ENCODE measurements at places on chromosomes 4 and X.
A peak's percentile ranks its signal among the peaks of the same experiment; 100 is the strongest.

GRCh38 chrX:9316096-9316495 is 148.8 kb upstream of the TBL1X start:
- no peak for DNase-seq

DNA sequence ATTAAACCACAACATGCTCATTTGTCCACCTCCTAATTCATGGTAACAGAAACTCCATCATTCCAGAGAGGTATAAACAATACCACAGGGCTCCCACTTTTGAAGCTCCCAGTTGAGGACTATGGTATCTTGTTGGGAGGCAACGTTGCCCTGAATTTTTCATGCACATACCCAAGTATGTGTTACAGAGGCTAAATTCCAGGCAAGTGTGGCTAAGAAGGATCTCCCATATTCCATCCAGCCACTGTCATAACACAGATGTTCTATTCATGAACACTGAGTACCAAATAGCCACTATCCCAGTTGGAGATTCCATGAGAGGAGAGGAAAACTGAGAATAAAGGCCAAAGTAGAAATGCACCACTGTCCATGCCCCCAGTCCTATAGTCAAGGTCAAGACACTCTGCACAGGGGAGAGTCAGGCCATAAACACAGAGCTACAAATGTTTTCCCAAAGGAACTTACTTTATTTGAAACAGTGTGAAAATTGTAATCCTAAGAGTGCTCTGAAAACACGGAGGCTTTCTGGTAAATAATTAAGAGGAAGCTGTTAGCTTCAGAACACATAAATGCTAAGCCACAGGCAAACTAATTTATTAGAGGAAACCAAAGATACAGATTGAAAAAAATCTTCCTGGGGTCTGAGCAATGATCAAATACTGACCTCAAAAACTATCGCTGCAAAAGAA is 42.4 kb upstream of the TMPRSS11B start:
- no peak for DNase-seq

DNA sequence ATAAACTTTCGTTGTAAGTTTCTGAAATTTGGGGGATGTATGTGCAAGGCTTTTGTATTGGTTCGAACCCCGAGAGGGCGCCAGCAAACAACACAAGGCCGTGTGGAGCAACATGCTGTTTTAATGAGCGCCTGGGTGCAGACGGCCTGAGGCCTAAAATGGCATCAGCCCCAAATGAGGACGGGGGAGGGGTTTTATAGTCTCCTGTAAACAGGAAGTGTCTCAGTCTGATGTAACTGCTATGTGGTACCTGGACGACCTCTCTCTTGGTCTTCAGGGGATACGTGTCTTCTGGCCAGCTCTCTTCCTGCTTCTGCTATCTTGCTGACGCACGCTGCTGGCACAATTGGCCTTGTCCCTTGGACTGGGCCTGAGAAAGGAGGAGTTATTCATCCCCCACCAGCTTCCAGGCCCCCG is 1348.0 kb downstream of the ADGRL3 start:
- DNase-seq = no peak

DNA sequence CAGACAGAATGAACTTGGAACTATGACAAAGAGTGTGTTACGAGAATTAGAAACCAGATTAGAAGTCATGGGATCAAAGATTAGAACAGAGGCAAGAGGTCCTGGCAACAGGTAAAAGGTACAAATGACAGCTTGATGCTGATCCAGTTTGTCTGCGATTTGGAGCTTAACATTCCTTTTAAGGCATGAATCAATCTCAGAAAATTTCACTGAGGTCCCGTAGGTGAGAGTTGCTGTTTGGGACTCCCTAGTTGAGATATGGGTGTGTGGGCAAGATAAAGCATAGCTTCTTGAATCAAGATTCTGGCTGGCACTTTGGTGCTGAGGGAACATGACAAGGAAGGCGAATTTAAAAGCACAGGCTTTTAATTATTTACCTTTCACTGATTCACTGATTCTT is 62.6 kb upstream of the ACSL4 start:
- no peak for DNase-seq

- peak; percentile 65 for DNase-seq
Observed at GRCh38 chrX:140762061-140762460, 52.5 kb downstream of the LINC00632 start.

- no peak for DNase-seq
Observed at GRCh38 chrX:46374371-46374770, 170.8 kb downstream of the ZNF674 start.

- no peak for DNase-seq
Observed at GRCh38 chr4:54942721-54943120, 182.7 kb downstream of the KDR start.

DNA sequence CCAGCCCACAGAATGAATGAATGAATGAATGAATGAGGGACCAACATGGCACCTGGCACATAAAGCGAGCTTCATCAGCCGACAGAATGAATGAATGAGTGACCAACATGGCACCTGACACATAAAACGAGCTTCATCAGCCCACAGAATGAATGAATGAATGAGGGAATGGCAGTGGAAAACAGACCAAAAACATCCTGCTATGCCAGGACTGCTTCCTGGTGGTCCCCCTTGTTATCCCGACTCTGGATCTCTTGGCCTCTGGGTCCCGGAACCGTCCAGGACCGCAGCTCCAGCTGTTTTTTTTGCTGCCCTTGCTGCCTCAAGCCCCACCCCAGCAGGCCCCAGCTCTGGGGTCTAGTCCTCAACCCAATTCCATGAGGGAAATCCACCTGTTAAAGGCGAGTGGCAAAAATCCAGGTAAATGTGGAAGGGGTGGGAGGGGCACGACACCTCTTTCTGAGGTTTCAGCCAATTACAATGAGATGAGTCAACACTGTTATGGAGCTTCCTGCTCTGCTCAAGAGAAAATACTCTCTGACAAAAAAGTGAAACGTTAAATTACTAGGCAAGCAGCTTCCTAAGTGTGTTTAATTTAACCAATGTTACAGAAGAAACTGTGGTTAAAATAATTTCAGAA is 72.0 kb upstream of the MTNR1A start:
- no peak for DNase-seq

GRCh38 chr4:25908491-25908901 is 5.5 kb upstream of the SMIM20 start:
- DNase-seq = peak; percentile 12

DNA sequence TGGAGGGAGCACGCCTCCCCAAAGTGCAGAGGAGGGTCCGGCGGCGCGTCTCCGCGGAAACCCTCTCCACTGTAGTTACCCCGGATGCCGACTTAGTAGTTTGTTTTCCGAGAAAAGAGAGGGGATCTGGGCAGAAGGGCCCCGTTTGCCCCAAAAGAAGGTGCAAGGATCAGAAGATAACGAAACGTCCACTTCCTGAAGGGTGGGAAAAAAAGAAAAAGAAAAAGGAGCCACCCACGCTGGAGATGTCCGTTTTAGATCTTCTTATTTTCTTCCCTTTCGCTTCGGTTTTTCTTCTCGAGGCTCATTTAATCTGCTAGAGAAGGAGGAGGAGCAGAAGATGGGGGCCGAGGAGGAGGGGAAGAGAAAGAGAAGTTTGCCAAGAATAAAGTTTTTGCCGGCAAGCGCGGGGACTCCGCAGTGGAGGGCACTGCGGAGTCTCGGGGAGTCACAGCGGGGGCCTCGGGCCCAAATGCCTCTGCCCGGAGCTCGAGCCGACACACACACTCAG is 517 bp downstream of the LEF1 start:
- peak; percentile 51 for DNase-seq

GRCh38 chr4:178339769-178340168 is 897.5 kb upstream of the AGA start:
- no peak for DNase-seq

- no peak for DNase-seq
Observed at GRCh38 chrX:66544181-66544580, 94.7 kb downstream of the EDA2R start.

DNA sequence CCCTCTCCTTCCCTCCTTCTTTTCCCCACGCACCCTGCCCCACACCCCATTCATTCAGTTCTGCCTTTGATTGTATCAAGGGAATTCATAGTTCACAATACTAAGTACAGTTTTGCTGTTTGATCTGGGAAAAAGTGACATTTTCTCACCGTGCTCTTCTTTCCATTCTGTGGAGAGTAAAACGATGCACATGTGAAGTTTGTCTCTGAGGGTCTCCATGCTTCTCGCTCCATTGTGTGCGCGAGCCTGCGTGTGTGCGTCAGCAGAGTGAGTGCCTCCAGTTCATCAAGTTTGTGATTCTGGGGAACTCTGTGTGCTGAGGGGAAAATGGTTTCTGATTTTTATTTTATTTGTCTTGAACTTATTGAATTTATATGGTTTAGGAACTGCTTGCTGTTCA is 1.9 kb downstream of the STK26 start:
- DNase-seq = no peak

DNA sequence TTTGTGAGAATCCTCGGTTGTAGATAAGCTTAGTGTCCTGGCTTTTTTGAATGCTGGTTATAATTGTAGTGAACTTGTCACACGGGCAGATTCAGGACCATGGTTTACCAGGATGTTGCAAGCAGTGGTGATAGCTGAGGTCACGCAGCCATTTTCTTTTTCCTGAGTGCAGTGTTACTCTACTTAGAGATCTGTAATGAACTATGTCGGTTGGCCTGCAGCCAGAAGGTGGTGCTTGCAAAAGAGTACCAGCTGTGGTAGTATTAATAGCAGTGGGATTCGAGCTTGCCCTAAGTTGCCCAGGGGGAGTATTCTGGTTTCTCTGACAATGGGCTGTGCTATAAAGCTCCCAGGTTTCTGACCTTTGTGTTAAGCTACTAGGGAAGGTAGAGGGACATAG is 368.9 kb downstream of the SLITRK2 start:
- no peak for DNase-seq

DNA sequence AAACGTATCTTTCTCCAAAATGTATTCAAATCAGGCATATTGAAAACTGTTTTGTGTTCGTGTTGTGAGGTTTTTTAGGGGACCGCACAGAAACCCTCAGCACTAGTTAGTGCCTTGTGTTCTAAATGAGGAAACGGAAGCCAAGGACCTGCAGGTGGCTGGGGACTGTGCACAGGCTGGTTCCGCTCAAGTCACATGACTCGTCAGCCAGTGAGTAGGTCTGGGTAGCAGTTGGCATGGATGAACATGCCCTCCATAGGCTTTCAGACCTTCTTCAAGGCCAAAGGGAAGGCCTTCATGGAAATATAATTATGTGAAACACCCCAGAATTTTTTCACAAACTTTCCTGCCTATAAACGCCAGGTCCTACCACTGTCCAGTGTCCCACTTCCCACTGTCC is 1.3 kb upstream of the F11 start:
- no peak for DNase-seq

DNA sequence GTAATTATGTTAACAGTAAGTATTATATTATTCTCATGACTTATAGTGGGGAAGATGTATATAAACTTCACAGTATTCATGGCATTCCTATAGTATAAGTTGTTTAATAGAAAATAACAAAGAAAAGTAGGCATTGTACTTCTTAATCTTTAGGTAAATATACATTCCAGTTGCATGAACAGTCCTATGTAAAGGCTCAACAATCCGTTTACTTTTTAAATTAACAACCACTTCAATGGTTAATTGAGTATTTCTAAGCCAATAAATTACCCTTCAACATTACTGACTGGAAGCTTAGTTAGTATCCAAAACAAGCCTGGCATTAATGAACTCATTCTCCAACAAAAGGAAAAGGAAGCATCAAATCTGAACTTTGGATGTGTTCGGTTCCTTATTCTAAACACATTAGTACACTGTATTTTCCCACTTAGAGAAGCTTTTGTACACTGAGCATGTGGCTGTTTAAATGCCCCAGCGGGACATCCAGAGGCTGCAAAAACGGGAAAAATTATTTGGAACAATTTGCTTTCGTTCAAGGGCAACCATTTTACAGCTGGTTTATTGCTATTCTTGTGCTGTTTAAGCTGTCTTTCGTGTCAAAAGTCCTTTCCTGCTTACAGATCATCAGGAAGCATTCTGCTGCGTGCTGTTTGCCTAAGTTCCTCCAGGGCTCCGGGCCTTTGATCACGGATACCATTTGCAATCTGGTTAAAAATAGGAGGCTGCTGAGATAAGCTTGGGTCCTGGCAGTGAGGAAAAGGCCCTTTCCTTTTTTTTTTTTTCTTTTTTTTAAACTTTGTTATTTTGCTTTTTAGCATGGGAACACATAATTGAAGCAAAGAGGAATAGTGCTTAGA is 460.3 kb downstream of the SPRY1 start:
- DNase-seq = peak; percentile 58

DNA sequence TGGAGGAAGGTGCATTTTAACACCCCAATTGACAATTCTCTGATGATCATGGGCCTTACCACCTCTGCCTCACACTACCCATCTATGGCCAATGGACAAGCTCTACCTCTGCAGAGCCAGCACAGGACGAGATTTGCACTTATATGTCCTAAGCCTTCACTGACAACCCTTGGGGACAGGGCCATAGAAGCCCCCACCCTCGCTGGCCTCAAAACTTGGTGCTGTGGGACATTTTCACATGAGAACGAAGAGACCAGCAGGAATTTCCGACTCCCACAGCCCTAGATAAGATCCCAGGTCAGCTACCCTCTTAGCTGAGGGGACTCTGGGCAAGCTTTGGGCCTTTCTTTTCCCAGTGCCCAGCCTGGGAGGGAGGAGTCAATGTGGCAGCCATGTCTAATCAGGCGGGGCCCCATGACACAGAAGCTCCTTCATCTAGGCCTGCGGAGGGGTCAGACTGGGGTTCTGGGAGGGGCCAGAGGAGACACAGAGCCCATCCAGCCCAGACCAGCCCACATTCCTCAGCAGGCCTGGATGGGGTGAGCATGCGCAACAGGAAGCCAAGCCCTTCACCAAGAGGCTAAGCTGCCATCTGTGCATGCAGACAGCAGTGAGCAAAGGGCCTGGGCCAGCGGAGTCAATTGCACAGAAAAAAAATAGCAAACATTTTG is 12.1 kb downstream of the PJA1 start:
- peak; percentile 69 for DNase-seq

DNA sequence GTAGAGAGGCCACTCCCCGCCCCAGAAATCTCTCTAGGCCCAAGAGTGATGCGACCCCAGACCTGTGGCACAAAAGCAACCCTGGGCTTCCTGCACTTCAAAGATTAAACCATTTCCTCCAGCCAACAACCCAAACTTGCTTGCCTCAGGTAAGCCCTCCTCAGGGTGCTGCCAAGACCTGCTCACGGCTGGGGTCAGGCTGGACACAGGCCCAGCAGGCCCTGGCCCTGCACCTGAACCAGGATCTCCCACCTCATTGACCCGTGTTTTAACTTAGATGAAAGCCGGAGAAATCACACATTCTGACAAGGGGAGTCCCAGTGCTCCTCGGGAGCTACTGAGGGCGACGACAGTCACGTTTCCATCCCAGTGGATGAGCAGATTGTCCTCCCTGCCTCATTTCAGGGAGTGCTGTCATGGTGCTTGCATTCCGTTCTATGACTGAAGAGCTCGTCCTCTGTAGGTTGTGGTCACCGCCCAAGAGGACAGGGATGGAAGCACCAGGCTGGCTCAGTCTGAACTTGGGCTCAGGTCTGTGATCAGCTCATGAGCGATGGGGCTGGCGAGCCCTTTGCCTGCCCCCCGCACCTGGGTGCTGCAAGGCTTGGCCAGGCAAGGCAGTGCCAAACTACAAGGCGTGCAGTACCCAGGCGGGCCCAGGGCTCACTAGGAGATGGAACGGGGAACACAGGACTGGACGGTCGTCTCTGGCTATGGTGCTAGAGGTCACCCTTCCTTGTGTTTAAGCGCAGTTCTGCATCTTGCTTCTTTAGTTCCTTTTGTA is 25.9 kb downstream of the WDR1 start:
- no peak for DNase-seq
